ENCODE measurements at places on chromosomes 2 and 18.

GRCh38 chr18:66066191-66066590, 315.4 kb downstream of the CDH7 start:
- DNase-seq = no peak

DNA sequence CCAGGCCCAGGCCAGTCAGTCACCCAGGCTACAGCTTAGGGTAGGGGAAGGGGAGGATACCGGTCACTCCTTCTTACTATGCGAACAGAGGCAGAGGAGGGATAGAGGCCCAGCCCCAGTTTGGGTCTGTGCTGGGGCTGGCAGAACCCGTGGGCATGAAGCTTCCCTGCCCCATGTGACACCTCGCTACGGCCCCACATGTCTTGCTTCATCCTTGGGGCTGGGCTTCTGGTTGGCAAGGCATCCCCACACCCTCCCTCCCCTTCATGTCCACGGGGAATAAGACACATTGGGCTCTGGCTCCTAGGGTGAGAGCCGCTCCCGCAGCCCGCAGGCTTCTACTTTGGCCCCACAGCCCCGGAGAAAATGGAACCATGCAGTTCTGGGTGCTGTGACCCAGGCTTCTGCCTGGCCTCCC, 32.4 kb downstream of the HS1BP3 start:
- DNase-seq = no peak

DNA sequence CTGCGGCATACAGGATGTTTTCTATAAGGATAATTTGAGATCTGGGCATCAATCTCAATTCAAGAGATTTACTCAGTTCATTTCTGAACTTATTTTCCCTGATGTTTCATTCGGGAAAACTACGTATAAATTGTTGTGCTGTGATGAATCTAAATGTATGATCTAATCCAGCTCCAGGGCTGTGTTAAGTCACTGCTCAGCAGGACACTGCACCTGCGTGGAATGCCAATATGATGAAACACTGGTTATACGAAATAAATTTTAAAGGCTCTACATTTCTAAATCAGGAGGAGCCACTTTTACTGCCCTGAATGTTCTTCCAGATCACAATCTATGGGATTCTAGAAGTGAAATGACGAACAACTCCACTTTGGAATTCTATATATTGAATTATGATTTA, 259.0 kb downstream of the HNMT start:
- no peak for DNase-seq

- DNase-seq = no peak
Observed at GRCh38 chr2:37833423-37833822, 91.7 kb upstream of the RMDN2 start.

- no peak for DNase-seq
Observed at GRCh38 chr2:219469186-219469724, 29.4 kb upstream of the GMPPA start.

GRCh38 chr2:225737556-225737955, 338.0 kb downstream of the NYAP2 start:
- DNase-seq = no peak

DNA sequence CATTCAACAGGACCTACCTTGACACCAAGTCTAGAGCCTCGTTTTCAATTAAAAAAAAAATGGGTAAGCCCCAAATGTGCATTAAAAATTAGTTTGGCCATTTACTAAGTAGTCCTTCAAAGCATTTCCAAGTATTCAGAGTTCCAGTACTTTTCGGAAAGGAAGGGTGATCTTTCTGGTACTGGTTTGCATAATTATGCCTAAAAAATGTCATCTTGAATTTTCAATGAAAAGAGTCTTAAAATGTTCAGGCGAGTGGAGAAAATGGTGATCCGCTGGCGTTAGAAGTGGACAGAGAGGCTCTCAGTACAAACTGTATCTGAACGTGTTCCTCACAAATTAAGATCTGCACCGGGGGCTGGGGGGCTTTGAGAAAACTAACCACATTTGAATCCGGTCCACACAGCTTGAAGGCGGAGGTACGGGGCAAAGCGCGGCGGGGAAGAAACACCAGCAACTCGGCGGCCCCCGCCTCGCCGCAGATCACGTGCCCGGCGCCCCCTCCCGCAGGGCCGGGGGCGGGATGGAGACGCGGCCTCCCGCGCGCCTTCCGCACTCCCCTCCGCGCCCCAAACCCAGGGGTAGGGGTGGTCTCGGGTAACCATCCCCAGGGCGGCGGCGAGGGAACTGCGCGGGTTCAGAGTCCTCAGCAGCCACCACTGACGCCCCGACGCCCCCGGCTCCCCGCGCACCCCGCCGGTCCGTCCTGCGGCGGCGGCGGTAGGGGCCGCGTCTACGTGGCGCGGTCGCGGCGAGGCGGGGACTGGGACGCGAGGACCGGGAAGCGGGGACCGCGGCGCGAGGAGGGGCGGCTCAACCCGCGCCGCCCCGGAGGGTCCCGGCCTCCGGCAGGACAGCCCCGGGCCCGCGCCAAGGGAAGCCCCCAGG, 564 bp downstream of the LPIN2 start:
- DNase-seq = peak; percentile 26

GRCh38 chr18:12287684-12288402, 20.2 kb upstream of the TUBB6 start:
- no peak for DNase-seq

DNA sequence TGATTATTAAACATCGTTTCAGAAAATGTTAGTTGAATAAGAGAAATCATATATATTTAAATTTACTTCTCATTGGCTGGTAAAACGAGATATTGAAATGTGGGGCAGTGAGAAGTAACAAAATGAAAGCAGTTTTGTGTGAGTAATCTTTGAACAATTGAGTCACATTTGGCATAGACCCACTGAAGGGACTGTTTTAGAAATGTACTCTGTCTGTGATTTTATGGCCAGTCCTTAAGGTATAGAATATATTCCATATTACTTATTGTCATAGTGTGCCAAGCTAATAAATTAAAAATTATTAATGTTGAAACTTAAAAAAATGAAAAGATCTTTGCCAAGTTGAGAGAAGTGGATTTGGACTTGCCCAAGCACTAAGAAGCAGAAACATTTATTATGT, 222.4 kb upstream of the COL3A1 start:
- no peak for DNase-seq

DNA sequence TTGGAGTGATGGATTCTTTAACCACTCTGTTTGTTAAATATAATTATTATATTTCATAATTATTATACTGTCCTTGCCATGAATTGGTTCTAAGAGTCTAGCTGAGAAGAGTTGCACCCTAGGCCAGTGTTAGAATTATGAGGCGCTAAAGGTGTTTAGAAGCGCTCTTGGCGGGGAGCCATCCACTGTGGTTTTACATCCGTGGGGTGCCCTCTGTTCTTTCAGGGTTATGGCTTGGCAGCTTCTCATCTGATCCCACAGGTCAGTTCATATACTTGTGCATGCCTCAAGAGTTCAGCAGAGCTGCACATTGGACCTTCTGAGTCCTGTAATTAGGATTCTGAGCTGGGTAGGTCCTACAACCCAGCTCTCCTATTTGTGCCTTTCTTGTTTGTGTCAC, 9.1 kb downstream of the ASAP2 start:
- DNase-seq = no peak

DNA sequence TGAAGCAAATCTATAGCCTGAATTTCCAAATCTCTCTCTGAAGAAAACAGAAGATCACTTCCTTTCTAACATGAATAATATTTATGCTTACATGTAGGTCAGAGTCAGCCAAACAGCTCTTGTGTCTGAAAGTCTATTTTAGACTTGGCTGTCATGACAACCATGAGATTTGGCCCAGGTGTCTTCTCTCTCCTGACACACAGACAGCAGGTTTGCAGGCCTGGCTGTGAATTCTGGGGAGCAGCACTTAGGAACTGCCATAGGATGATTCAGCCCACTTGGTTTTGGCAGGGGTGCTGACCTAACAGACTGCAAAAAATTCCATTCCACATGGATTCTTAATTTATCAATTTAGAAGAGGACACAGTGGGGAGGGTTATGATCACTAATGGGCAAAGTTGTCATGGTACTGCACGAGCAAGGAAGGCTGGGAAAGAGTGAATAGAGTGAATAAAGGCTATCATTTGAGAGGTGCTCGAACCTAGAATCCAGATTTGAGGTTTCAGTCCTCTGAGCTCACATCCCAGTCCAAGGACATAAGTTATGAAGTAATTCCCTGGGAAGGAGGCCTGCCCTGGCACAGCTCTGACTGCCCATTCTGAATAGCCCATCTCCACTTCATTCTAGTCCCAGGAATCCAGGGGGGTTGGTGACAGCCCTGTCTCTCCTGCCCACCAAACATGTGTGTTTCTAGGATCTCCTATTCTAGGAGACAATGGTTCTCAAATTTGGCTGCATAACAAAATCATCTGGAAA, 453.9 kb upstream of the TRIB2 start:
- no peak for DNase-seq

- no peak for DNase-seq
Observed at GRCh38 chr2:101580528-101580927, 105.6 kb upstream of the RFX8 start.

DNA sequence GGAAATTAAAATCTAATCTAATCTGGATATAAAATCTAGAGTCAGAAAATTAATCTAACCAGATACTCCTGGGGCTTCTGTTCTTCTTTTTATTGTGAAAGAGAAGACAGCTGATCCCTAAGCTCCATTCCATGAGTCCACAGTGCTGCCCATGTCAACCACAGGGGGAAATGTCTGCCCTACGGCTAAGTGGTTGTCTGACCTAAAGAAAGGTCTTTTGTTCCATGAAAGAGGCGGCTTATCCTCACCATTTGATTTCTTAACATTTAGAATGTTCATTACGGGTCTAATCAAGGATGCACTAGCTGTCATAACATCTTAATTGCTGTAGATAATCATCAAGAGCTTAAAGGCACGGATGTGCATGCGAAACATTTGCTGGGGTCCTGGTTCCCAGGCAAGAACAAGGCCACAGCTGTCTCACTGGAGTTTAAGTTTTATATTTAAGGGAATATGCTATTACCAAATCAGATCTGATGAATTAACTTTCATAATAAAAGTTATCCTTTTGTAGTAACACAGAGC, 162.6 kb downstream of the PAX3 start:
- no peak for DNase-seq

DNA sequence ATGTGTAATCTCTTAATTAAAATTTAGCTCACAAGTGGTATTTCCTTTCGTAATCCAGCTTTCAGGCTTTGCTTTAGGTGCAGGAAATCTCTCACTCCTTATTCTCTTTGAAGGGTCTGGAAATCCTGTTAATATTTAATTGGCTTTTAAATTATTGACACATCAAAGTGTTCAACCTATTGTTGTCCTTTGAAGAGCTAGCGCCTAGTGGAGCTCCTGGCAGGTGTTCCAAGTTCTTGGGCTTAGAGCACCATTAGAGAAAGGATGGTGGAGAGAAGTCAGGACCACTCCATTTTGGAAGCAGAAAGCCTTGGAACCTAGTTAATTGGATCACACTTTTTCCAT, 92.4 kb downstream of the CABLES1 start:
- DNase-seq = no peak

DNA sequence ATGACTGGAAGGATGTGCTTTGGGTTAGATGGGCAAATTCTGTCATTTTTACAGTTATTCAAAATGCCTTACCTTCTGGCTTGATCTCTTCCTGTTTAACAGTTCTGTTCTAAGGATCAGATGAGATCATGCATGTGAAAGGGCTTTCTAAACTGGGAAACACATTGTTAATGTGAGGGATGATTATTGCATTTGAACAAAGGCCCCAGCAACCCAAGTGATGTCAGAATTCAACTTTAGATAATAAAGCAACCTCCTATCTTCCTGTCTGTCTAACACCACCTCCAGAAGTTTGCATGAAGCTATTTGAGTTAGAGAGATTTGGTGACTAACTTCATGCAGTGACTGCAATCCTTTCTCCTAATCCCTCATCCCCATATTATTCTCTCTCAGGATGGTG, 77.8 kb upstream of the B3GNT2 start:
- peak; percentile 44 for DNase-seq

DNA sequence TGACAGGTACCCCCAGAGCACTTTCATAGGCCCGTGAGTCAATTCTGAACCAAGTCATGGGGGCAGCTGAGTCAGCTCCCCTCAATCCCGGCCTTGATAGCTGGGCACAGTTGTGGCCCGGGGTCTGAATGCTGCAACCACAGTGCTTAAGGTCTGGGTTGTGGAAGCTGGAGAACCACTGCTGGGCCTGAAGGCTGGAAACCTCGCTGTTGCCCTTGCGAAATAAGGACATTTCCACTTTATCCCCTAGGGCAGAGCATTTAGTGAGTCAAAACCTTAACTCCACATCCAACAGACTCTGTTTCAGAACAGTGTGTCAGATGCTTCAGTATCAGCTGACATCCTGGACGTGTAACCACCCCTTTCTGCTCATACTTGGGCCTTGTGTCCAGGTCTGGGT, 58.6 kb downstream of the SP110 start:
- no peak for DNase-seq

GRCh38 chr2:97993926-97994325, 1.8 kb downstream of the TMEM131 start:
- peak; percentile 30 for DNase-seq
